ENCODE measurements at places on chromosomes 4 and X.

GRCh38 chr4:20512033-20512792, 188.0 kb upstream of the PACRGL start:
- DNase-seq = no peak

DNA sequence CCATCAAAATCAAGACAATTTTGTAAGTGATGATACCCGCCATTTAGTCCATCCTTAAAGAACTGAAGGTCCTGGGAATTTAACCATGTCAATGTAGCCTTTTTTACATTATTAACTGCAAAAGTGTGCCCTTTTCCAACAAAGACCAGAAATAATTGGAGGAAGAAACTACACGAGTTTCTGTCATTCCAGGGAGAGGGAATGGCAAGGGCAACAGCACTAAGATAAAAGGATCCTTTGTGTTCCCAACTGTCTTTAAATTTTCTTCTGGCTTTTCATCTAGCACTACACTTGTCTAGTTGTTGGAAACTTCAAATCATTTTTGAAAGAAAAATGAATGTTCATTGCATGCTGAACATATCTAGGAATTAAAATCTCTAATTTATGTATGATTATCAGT, 286.2 kb downstream of the GALNTL6 start:
- DNase-seq = no peak

DNA sequence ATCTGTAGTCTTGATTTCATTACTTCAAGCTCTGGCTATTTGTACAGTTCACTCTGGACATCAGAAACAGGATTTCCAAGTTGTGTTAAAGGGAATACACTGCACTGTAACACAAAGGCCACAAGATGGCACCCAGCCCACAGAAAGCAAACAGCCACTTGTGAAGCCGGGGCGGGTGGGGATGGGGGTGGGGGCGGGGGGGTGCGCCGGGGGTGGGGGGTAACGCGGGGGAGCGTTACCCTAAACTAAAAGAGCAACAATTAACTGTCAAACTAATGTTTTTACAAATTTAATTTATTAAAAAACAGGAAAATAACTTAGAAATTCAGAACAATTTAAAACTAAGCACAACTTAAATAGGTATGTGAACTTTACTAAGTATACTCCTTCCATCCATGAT, 27.3 kb downstream of the PRDX4 start:
- DNase-seq = no peak

DNA sequence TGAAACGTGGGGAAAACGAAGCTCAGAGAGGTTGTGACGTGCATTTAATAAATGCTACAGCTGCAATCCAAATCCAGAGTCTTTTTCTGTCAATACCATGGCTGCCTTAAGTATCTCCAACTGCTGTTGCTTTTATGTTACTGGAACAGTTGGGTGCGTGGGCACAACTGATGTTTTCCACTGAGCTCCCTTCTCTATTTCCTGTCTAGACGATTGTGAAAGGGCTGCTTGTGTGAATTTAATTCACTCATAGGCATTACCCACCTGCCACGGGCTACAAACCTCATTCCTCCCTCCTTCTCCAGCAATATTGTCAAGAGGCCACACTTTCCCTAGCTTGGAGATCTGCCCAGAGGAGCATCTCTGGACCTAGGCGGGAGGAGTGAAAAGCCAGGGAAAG, 526.0 kb downstream of the MID1IP1 start:
- peak; percentile 36 for DNase-seq

DNA sequence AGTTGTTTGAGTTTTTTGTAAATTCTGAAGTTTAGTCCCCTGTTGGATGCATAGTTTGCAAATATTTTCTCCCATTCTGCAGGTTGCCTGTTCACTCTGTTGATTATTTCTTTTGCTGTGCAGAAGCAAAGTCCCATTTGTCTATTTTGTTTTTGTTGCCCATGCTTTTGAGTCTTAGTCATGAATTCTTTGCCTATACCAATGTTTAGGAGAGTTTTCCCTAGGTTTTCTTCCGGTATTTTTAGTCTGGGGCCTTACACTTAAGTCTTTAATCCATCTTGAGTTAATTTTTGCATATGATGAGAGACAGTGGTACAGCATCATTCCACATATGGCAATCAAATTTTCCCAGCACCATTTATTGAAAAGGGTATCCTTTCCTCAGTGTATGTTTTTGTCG, 405.8 kb upstream of the RPS6KA3 start:
- no peak for DNase-seq

GRCh38 chrX:129721870-129722269, 16.9 kb upstream of the XPNPEP2 start:
- no peak for DNase-seq

- no peak for DNase-seq
These were observed 24.4 kb upstream of the PLA2G12A start for GRCh38 chr4:109754093-109754857.

DNA sequence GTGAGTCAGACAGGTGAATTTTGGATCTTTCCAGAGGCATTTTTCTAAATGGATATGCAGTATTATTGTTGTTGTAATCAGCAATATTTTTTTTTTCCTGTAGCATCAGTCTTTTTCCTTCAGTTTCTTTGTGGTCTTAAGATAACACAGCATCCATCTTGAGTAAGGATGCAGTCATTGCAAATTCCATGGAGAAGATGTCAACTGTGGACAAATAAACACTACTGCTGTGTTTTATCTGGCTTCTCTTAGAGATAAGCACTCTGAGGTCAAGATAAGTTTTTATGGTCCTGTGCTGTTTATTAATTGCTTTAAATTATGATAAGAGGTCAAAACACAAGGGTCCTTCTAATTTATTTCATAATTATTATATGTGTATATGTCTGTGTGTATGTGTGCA, 1255.7 kb downstream of the ADGRL3 start:
- no peak for DNase-seq

DNA sequence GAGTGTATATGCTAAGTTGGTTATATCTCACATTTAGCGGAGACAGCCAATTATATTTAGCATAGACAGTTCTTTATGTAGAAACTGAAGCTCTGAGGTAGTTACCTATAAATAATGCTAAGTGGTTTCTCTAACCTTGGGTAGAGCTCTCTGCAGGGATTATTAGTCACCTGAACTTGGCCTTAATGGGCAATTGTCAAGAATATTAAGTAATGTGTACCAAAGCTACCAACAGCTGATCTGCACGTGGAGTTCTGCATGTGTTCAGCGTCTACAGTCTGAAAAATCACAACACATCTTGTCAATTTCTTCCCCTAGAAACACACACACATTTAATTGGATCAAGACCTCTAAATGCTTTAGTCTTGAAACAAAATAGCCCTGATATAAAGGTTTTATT, 740.6 kb upstream of the FAM241A start:
- no peak for DNase-seq

DNA sequence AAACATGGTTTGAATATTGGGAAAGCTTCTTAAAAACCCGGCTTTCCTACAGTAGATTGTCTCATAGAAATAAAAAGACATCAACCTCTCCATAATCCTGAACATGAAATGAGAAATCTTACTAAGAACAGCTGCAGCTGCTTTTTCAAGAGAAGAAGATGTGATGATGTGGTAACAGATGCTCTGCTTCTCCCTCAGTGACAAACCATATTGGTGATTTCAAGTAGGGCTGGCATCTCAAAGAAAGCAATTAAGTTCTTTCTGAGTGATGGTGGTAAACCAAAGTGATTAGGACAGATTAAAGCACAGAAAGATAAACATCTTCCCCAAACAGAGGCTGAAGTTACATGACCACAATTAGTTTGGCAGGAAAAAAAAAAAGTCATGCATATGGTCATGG, 1477.7 kb downstream of the RAPGEF2 start:
- DNase-seq = no peak

- DNase-seq = no peak
These were observed 113.6 kb downstream of the SOX3 start for GRCh38 chrX:140391313-140391712.

- DNase-seq = no peak
These were observed 211.9 kb upstream of the PRPS2 start for GRCh38 chrX:12579311-12579710.

DNA sequence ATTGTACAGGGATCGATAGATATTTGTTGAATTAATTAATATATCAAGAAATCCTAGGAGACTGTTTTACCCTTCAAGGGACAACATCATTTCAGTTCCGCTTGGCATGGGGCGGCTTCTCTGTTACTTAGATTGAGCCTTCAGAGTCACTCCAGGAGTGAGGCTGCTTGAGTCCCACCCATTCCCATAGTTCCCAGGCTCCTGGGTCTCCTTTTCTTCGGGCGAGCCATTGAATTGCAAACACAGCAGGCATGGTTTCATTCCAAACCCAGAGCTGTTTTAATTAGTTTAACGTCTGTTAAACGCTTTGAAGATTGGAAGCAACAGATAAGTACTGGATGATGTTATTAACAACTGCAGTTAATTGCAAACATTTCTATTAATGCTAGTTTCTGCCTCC, 571 bp upstream of the EDA start:
- no peak for DNase-seq

GRCh38 chrX:97504431-97504830, 620.7 kb downstream of the RPA4 start:
- DNase-seq = no peak

All from stimulated activated CD8-positive, alpha-beta memory T cell treated with anti-CD3 and anti-CD28 coated beads, Interleukin-7, amount 100 ng/mL, for 4 hours (primary cell).